ENCODE measurements at places on chromosomes 7 and 10.

GRCh38 chr10:82914655-82915136 is 1039.7 kb downstream of the NRG3 start:
- no peak for DNase-seq

DNA sequence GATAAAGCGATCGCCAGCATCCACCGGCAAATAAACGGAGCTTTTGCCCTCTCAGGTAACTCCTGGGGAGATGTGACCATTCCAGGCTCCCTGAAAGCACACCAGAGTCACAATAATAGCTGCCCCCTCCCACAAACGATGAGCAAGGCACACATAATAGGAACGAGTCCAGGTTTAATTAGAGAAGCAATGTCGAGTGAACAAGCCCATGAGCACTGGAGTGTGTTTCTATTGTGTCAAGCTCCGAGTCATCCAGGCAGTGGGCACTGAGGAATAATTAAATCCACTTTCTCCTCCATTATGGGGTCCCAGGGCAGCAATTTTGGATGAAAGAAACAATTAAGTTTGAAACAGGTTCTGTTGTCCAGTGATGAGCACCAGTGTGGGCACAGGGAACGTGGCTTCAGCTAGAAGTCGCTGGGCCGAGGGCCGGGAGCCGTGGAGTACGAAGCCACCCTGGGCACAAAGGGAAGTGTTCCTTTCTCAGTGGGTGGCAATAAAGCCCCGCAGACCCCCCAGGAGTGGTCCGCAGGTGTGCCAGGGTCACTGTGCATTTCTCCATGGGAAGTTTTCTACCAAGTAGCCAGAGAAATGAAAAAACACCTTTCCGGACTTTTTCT is 12.0 kb downstream of the PNLIPRP2 start:
- no peak for DNase-seq

DNA sequence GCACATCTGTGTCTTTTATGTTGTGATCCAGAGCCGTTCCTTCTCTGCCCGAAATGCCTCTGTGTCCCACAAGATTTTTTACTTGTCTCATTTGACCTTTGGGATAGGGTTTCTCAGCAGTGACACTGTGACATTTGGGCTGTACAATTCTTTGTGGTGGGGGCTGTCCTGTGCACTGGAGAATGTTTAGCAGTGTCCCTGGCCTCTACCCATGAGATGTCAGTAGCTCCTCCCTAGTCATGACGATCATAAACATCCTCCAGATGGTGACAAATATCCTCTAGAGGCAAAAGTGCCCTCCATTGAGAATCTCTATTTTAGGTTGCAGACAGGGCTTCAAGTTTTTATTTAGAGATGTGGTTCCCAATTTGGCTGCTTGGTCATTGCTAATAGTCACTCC is 91.3 kb downstream of the PPP1R17 start:
- DNase-seq = no peak

DNA sequence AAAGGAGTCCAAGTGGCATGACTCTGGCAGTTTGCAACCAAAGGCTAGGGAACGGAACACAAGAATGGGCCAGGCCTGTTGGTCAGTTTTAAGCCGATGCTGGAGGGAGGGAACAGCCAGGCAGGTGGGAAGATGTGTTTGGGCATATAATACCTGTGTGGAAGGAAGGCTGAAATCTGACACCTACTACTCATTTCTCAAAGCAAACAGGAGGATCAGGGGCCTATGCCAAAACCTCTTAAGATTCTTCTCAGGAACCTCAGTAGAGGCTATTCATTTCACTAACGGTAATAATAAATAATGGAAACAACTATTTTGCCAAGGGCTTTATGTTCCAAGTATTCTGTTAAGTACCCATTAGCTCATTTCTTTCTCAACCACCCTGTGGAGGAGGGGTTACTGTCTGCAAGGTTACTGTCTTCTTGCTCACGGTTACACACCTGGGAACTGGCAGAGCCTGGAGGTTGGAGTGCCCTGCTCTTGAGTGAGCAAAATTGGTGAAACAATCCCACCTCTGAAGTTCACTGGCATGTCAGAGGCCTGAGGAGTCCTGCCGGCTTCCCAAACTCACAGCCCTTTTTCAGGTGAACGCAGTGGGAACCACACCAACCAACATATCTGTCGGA is 35.5 kb downstream of the GOT1 start:
- DNase-seq = no peak

- DNase-seq = no peak
These were observed 297.5 kb downstream of the HTR7 start for GRCh38 chr10:90560331-90560730.

DNA sequence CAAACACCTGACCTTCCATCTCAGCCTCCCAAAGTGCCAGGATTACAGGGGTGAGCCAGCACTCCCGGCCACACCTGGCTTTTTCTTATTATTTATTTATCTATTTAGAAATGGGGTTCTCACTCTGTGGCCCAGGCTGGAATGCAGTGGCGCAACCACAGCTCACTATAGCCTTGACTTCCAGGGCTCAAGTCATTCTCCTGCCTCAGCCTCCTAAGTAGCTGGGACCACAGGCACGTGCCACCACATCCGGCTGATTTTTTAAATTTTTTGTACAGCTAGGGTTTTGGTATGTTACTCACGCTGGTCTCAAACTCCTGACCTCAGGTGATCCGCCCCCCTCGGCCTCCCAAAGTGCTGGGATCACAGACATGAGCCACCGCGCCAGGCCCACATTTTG is 56.9 kb upstream of the MYL10 start:
- peak; percentile 49 for DNase-seq

DNA sequence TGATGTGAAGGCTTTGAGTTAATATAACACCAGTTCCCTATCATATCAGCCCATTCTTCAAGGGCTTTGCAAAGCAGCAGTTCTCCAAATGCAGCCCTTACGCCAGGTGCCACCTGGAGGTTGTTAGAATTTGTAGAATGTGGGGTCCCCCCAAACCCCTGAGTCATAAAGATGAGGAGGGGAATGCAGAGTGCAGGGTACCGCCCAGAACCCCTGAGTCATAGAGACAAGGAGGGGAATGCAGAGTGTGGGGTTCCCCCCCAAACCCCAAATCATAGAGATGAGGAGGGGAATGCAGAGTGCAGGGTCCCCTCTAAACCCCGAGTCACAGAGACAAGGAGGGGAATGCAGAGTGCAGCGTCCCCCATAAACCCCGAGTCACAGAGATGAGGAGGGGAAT is 605.8 kb downstream of the PTPRN2 start:
- no peak for DNase-seq

DNA sequence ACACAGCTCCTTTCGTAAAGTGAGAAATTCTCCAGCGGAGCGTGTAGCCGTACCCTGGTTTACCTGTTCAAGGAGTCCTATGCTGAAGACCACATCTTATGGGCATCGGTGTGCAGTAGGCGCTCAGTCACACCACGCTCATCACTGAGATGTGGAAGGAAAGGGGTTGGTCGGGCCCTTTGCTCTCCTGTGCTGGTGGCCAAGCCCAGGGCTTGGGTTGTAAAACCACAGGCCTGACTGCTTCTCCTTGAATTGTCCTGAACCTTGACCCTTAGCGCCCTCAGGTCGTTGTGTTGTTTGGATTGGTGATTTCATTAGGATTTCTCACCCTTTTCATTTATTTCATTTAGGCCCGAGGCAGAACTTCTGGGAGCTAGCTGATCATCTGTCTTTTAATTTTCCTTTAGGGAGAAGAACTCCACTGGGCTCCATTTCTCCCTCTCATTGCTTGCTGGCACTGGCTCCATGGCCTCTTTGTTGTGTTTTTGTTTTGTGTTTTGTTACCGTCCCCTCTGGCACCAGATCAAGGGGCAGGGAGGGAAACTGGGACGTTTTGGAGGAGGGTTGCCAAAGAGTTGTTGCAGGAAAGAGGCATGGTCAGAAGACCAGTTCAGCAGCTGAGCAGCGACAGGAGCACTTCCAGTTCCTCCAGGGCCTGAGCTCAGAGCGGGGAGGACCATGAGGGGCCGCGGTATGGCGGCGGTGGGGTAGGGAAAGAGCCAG is 511.4 kb upstream of the GALNT17 start:
- DNase-seq = no peak

DNA sequence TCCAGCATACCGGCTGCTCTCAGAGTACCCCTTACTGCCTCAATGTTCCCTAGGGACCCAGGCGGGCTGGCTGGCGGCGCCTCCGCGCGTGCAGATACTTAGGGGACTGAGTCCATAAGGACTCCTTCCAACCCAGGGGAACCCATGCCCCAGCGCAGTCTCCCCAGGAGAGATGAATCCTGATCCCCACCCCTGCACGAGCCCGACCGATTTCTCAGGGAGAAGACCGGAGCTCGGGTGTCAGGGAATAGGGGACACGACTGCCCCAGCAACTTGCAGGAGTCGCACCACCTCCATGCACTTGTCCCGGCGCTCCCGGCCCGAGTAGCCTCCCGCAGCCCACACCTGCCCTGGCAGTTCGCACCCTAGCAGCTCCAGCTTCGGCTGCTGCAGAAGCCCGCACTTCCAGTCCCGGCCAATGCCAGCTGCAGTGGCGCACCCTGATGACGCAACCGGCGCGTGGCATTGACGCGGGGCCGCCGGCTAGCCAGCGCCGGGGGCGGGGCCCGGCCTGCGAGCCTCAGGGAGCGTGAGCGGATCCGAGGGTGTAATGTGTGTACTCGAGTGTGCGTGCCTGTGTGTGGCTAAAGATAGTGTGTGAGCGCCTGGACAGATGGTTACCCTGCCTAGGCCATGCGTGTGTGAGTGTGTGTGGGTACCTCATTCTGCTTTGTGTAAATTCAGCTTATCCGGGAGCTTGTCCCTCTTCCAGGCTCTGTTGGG is at the start of gene GPAM:
Gene GPAM (minus strand): TSS at position 437 of the 723 bp plus-strand sequence. CDS start 1,981 bp downstream, outside the sequence.
- DNase-seq = peak; percentile 94

GRCh38 chr7:9488555-9488954 is 1055.1 kb downstream of the NXPH1 start:
- DNase-seq = peak; percentile 54

DNA sequence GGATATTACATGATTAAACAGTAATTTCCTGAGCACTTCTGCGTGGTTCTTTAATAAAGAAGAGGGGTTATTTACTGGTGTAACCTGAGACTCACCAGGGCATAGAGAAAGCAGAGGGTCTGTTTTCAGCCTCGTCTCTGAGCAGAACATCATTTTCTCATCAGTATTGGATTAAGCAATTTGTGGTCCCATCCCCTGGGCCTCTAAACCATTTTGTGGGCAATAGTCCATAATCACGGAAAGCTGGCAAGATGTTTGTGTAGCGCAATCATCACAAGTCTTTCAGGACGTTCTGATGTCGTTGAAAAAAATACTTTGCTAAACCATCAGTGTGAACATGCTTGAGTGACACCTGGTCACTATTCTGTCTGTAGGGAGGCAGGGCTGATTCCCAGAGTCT is 37.1 kb upstream of the SEC61G start:
- no peak for DNase-seq

GRCh38 chr7:149422914-149423301 is 38.0 kb downstream of the ZNF777 start:
- DNase-seq = no peak

GRCh38 chr7:21024485-21024867 is 237.8 kb upstream of the SP8 start:
- no peak for DNase-seq
